ENCODE measurements at places on chromosomes 7 and 10.

DNA sequence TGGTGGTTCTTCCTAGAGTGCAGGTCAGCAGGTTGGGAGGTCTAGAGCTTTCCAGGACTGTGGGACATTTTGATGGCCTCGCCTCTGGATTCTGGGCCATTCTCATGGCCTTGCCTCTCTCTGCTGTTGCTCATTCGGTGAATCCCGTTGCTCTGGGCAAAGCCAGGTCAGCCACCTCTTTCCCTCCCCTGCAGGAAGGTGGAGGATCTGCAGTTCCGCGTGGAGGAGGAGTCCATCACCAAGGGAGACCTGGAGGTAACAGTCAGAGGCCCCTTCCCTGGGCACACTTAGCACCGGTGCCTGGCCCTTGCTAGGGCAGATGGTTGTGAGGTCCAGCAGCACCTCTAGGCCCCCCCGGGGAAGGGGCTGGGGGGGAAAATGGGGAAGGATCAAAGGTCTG, 74.9 kb downstream of the CLIP2 start:
- DNase-seq, result no peak

DNA sequence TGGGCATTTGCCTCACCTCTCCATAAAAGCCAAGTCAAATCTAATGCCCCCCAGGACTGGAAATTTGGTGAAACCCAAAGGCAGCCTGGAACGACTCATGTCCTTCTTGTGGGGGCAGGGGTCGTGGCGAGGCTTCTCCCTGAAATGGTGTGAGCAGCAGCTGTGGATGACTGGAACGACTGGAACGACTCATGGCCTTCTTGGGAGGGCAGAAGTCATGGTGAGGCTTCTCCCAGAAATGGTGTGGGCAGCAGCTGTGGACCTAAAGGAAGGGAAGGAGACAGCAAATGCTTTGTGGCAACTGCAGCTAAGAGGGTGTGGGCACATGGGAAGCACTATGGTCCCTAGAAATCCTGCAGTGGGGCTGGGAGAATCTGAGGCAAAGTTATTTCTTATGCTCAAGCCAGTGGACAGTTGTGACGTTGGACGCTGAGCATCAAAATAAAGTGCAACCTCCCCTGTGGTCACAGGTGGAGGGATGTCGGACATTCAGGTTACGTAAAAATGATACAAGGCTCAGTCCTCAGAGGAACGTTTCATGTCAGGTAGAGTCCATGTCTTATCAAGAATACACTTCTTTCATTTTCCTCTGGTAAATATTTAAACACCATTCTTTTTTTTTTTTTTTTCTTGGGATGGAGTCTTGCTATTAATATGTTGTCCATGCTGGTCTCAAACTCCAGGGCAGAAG, 107.0 kb upstream of the KIF5B start:
- no peak for DNase-seq

DNA sequence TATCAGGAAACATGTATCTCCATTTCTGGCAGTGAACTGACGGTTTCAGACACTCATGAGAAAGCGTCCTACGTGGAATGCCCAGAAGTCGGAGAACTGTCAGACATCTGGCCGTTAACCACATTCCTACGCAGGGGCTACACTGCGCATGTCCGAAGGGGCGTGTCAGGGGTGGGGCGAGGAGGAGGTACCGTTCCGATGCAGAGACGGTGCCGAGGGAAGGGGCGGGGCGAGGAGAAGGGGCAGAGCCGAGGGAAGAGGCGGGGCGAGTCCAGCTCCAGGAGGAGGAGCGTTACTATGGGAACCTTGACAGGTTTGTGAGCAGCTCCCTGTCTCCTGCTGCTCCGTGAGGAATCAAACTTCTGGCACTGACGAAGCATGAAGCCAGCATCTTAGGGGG, 366.9 kb upstream of the NUPR2 start:
- no peak for DNase-seq

DNA sequence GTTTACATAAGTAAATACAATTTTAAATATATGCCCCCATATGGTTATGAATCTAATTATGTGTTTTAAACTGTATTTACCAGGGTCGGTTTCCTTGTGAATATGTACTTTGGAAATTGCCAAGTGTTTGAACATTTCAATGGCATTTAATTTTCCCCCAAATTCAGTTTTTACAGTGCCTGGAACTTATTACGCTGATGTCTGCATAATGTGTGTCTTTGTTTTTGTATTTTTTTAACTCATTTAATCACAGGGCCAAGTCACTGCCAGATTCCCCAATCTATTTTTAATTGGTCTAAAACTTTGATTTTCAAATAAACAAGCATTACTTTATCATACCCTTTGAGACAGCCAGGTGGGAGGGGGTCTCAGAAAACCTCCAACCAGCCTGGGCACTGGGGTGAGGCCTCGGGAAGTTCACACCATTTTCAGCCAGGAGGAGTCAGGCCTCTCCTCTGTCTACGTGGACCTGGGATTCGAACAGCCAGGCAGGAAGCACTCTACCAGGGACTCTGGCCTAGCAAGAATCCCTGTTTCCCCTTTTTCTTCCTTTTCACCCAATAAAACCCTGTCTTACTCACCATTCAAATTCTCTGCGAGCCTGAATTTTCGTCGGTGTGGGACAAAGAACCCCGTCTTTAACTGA, 151.5 kb upstream of the COL1A2 start:
- DNase-seq, result no peak

GRCh38 chr10:59336632-59337031, 25.7 kb downstream of the FAM13C start:
- no peak for DNase-seq

DNA sequence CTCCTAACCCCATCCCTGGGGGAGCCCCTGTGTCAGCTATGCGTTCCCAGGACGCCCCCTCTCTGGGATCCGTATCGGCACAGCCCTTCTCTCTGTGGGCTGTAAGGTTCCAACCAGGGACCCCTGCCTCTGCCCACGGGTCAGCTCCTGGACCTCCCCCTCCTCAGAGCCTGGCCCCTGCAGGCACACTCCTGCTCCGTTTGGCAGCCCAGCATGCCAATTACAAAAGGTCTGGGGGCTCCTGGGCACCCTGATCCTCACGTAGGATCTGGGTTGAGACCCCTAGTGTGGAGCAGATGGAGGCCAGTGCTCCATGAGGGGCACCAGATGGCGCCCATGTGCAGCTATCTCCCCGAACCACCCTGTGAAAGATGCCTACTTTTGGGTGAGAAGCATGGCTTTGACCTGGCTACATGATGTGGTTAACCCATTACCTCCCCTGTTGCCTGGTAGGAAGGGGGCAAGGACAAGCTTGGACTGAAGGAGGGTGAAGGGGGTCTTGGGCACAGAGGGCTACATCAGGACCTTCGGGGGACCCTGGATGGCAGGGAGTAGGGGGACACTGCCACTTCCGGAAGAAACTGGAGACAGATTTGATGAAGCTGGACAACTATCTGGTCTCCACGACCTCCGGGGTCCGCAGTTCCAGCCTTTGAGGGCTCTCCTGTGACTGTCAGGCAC, 9.0 kb downstream of the TACR2 start:
- DNase-seq, result peak; percentile 62

- DNase-seq, result no peak
Measured at GRCh38 chr7:122315507-122316466, 11.2 kb upstream of the FEZF1 start.

- DNase-seq, result no peak
Measured at GRCh38 chr10:124403548-124403947, 15.2 kb downstream of the OAT start.

- no peak for DNase-seq
Measured at GRCh38 chr10:104424719-104425118, 71.1 kb downstream of the CFAP58 start.

DNA sequence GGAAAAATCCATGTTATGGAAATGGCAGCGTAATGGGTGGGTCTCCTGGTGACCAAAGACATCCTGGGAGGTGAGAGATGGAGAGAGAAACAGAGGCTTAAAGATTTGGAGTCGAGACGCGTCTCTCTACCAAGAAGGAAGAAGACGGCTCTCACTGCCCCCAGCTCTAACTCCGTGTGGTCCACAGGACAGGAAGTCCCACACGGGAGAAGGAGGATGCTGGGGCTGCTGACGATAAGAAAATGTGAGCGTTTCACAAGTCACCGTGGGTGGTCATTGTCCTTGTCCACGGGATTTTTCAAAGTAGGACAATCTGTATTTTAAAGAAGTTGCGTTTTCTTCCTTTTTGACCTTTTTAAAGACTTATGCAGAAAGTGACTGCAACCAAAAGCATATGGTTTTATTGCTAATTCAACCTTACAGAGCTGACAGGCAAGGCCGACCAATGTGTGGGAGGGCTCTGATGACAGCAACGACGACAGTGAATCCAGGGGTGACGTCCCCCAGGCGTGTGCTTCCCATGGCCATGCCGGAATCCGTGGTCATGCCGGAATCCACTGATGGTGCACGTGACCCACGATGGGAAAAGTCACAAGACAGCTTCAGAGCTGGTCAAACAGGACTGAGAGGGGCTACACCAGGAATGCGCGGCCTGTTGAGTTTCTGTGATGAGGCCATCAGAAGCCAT, 341.2 kb downstream of the PTPRN2 start:
- DNase-seq, result no peak

Measured in right cardiac atrium (tissue), 5 donors.